ENCODE measurements at places on chromosomes 12 and 14.

GRCh38 chr14:57246933-57247657 is 21.6 kb downstream of the EXOC5 start:
- DNase-seq = no peak

GRCh38 chr14:105337433-105337832 is 22.9 kb downstream of the PACS2 start:
- no peak for DNase-seq

DNA sequence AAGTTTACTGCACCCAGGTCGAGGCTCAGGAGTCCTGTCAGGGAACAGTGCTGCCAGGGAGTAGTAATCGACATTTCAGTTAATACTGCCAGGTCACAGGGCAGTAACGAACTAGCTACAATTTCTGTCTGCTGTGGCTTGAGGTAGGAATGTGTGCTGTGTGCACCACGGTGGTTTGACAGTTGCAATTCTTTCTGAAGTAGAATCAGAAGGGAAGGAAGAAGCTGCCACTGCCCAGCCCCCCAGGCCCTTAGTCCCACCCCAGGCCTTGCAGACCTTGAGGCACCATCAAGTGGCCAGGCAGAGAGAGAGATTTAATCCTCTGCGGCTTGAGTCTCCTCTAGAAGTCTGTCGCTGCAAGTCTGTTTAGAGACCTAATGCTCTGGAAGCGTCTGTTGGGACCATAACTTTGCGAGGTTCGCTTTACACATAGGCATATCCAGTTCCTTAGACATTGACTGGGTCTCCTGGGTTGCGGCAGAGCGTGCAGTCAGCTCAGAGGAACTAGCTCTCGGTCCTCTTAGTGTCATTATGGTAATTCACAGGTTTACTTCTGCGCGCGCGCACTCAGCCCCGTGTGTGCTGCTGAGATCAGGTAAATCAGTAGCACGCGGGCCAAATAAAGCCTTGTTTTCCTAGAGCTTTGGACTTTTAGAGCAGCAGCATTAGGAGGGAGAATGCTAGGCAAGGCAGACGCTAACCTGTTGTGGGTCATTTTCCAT is 9.8 kb downstream of the NKX2-1 start:
- DNase-seq = no peak

DNA sequence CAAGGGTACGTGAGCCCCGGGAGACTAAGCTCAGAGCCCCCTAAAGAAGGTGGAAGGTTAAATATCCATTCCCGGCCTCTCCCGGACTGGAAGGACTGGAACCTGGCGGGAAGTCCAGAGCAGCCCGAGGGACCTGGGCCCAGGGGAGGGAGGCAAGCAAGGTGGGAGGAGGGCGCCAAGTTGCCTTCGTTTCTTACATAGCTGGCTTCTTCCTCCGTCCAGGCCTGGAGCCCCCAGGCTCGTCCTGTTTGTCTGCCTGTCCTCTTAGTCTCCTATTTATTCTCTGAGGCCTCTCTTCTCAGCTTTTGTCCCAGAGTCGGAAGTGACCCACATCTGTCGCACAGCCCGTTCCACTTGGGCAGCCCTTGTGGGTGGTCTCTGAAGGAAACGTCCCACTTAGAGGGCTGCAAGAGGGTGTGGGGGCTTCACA is 745 bp downstream of the PCK2 start:
- DNase-seq = no peak

DNA sequence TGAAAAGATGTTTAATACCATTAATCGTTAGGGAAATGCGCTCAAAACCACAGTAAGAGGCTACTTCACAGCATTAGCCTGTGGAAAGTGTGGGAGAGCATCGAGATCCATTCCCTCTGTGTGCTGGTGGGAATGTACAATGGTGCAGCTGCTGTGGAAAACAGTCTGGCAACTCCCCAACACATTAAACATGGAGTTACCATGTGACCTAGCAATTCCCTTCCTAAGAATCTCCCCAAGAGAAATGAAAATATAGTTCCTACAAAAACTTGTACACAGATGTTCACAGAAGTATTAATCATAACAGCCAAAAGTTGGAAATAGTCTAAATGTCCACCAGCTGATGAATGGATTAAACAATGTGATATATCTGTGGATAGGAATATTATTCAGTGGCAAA is 23.8 kb downstream of the MLXIP start:
- no peak for DNase-seq

GRCh38 chr14:87049950-87050349 is 943.0 kb downstream of the GALC start:
- no peak for DNase-seq

DNA sequence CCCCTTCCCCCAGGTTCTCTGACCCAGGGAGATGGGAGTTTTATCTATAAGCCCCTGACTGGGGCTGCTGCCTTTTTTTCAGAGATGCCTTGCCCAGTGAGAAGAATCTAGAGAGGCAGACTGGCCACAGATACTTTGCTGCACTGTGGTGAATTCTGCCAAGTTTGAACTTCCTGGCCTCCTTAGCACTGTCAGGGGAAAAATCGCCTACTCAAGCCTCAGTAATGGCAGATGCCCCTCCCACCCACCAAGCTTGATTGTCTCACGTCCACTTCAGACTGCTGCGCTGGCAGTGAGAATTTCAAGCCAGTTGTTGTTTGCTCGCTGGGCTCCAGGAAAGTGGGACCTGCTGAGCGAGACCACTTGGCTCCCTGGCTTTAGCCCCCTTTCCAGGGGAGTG is 31.7 kb downstream of the KLRK1 start:
- DNase-seq = no peak

Measured in stimulated activated naive CD4-positive, alpha-beta T cell (primary cell).